IMR-90 (cell line): ENCODE measurements at places on chromosomes 11 and 22. TPM values are rescaled to one million over a fixed set of nuclear protein-coding genes. Genes with fewer than 3 reads are reported as not detected.

DNA sequence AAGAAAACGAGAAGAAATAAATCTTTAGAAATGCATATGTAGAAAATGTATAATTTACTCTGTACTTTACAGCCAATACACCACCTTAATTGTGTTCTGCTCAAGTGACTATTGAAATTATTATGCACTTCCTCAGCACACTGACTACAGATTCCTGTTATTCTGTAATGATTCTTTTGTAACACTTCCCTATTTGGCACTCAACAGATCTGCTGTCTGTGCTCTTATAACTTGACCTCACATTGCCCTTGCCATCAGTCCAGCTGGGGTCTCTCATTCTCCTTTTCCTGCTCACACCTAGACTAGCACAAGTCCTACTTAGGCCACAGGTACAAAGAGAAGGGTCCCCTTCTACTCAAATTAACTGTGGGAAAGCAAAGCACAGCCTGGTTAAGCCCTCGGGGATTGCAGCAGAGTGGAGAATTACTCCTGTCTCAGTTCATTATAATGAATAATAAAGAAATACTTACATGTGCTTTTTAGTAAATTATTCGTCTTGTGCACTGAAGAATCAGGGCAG lies 860.4 kb downstream of the OPCML start:
- peaks cover 1% of the 10 kb centered on the region; the same call in 1 of the 2 replicates for H3K27me3 ChIP-seq
- H3K27ac ChIP-seq: no peak overlapping the region
- H3K4me3 ChIP-seq: no peak overlapping the region
- H3K36me3 ChIP-seq: no peaks in the 10 kb centered on the region

- H3K36me3 ChIP-seq: no peaks in the 10 kb centered on the region
- H3K4me3 ChIP-seq: no peak overlapping the region
Measured at GRCh38 chr22:42955087-42955635, 59.8 kb downstream of the PACSIN2 start.

DNA sequence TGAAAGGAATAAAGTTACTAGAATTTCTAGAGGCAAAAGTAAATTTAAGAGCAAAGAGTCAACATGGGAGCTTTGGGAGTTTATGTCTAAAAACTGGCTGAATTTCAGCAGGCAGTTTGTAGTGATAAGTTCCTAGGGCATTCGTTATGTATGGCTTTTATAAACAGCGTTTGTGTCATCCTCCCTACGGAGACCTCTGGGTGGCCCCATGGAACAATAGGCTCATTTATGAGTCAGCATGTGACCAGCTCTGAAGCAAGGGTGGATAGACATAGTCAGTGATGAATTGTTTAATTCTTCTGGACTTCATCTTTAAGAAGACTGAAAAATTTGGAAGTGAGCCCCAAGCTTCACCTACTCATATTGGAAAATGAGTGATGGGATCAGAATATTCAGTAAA lies 37.1 kb downstream of the SVIP start:
- no peaks in the 10 kb centered on the region for H3K27me3 ChIP-seq
- H3K36me3 ChIP-seq: no peaks in the 10 kb centered on the region
- H3K27ac ChIP-seq: no peak overlapping the region
- DNase-seq: peak; percentile 86
- peaks cover 5% of the 10 kb centered on the region; the same call in 1 of the 2 replicates for H3K4me1 ChIP-seq

GRCh38 chr11:67490727-67491065 lies 7.9 kb downstream of the AIP start:
- H3K27me3 ChIP-seq: no peaks in the 10 kb centered on the region
- H3K36me3 ChIP-seq: peaks cover 55% of the 10 kb centered on the region
- H3K4me3 ChIP-seq: no peak overlapping the region
- no peak for DNase-seq
- H3K27ac ChIP-seq: no peak overlapping the region

GRCh38 chr22:46791201-46791731 lies 28.8 kb downstream of the TBC1D22A start:
- DNase-seq: peak; percentile 83
- no peak overlapping the region for H3K4me3 ChIP-seq
- peaks cover 6% of the 10 kb centered on the region for H3K4me1 ChIP-seq

The UBTFL1 gene
- total RNA-seq: not detected in 2 replicates

The FAM180B gene
- total RNA-seq: not detected in 2 replicates

The MS4A12 gene
- total RNA-seq: not detected in 2 replicates
